ENCODE measurements at places on chromosomes 3 and 15. TPM values are rescaled to one million over a fixed set of nuclear protein-coding genes. Genes with fewer than 3 reads are reported as not detected.

ATP6V1A gene
- 48.3 TPM for total RNA-seq

GHRL gene
- total RNA-seq = 0.19 TPM

TMCO5A gene
- total RNA-seq = not detected

PRSS50 gene
- not detected for total RNA-seq

SPESP1 gene
- 1.0 TPM for total RNA-seq

AP3B2 gene
- 0.59 TPM for total RNA-seq

CLSTN2 gene
- not detected for total RNA-seq

TM6SF1 gene
- 1.5 TPM for total RNA-seq

CAND2 gene
- 2.2 TPM for total RNA-seq

PPARG gene
- total RNA-seq = 1.1 TPM

THAP10 gene
- total RNA-seq = 0.12 TPM

ABCC5 gene
- total RNA-seq = 15.8 TPM

SKOR1 gene
- total RNA-seq = 0.18 TPM

DNAJA4 gene
- 38.6 TPM for total RNA-seq

PATL2 gene
- total RNA-seq = 11.2 TPM

B3GNT5 gene
- 22.8 TPM for total RNA-seq

CD200 gene
- 30.2 TPM for total RNA-seq

DNA sequence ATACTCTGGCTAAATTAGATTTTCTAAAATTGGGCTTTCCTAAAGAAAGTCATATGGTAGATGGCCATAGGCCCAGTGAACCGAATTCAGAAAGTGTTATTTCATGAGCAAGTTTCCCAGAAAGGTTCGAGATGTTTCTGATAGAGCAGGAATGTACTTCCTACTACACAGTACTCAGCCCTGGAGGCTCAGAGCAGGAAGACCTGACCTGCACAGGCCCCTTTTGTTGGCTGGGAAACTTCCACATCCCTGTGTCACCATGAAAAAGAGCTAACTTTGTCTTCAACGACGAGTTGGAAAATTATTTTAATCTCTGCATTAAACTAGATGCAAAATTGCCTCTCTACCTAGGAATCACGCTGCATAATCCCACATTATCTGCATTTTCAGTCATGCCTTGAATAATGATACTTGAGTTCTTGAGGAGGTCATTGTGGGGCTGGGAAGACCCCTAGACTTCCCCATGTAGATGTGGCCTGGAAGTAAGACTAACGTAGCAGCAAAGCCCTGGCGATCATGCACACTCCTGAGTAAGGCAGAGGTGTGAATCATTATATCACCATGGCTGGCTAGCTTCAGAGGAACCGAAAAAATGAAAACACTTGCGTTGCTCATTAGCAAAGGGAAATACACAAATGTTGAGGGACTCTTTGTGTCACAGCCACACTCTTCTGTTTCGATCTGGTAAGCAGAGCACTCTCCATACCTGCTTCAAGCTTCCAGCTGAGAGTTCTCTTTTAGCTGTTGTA, 47.1 kb downstream of the CMTM7 start:
- H3K27me3 ChIP-seq = no peaks in the 10 kb centered on the region
- H3K4me1 ChIP-seq = peaks cover 86% of the 10 kb centered on the region
- H3K4me3 ChIP-seq = peak overlapping the region; percentile 1

GRCh38 chr3:58065700-58066167, 57.5 kb downstream of the FLNB start:
- no peaks in the 10 kb centered on the region for H3K36me3 ChIP-seq
- DNase-seq = no peak
- peaks cover 14% of the 10 kb centered on the region for H3K4me1 ChIP-seq
- H3K27ac ChIP-seq = no peak overlapping the region

GRCh38 chr3:177379045-177379444, 181.8 kb upstream of the TBL1XR1 start:
- H3K27ac ChIP-seq = no peak overlapping the region
- peaks cover 2% of the 10 kb centered on the region for H3K4me1 ChIP-seq
- no peak for DNase-seq
- no peaks in the 10 kb centered on the region for H3K36me3 ChIP-seq
- H3K4me3 ChIP-seq = no peak overlapping the region

GRCh38 chr15:95973566-95974256, 356.8 kb upstream of the NR2F2 start:
- H3K27me3 ChIP-seq = peaks cover 2% of the 10 kb centered on the region
- no peak overlapping the region for H3K4me3 ChIP-seq
- no peak for DNase-seq
- H3K27ac ChIP-seq = no peak overlapping the region

GRCh38 chr3:118544458-118544857, 490.2 kb downstream of the IGSF11 start:
- no peaks in the 10 kb centered on the region for H3K36me3 ChIP-seq
- no peak overlapping the region for H3K27ac ChIP-seq
- H3K4me3 ChIP-seq = no peak overlapping the region
- no peaks in the 10 kb centered on the region for H3K4me1 ChIP-seq

DNA sequence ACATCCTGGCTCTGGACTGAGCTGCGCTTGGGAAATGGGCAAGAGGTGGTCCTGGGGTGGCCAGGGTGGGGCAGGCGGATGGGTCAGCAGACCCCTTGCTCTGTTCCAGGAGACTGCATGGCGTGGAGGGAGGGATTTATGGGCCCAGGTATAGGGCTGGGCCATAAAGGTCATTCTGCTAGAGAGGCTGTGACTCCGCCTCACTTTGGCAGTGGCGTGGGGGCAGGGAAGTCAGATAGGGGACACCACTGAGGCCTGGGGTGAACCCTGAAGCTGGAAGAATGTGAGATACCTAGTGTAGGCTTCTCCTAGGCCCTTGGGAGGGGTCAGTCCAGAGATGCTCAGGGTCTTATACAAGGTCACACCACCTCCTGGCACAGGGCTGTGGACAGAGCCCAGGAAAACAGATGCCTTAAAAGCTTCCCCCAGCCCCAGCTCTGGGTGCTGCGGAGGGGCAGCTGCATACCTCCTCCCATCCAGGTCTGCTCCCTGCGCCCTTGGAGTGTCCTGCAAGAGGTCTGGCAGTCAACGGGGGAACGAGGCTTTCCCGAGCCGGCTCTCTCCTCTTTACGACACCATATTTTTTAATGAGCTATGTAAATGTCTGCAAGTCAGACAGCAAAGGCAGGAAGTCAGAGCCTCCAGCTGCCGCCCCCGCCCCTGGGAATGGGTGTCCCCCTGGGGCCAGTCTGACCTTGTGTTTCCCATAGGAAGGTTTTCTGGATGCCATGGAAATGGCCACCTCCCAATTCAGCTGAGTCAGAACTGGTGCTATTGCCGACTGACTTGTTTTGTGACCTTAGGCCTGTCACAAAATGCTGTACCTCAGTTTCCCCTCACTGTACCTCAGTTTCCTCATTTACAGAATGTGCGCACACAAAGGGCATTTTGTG, 26.3 kb downstream of the LINGO1 start:
- H3K4me3 ChIP-seq = no peak overlapping the region
- H3K27ac ChIP-seq = no peak overlapping the region
- no peak for DNase-seq
- H3K4me1 ChIP-seq = peaks cover 6% of the 10 kb centered on the region
- H3K27me3 ChIP-seq = peaks cover 4% of the 10 kb centered on the region

GRCh38 chr3:138724443-138724842, 110.3 kb downstream of the PIK3CB start:
- H3K27me3 ChIP-seq = no peaks in the 10 kb centered on the region
- no peak overlapping the region for H3K4me3 ChIP-seq
- H3K4me1 ChIP-seq = peaks cover 14% of the 10 kb centered on the region
- peaks cover 6% of the 10 kb centered on the region for H3K36me3 ChIP-seq
- no peak for DNase-seq

GRCh38 chr3:150721285-150722130, 17.8 kb upstream of the ERICH6 start:
- H3K27ac ChIP-seq = no peak overlapping the region
- no peak for DNase-seq
- no peaks in the 10 kb centered on the region for H3K27me3 ChIP-seq
- H3K4me1 ChIP-seq = peaks cover 29% of the 10 kb centered on the region
- no peak overlapping the region for H3K4me3 ChIP-seq

DNA sequence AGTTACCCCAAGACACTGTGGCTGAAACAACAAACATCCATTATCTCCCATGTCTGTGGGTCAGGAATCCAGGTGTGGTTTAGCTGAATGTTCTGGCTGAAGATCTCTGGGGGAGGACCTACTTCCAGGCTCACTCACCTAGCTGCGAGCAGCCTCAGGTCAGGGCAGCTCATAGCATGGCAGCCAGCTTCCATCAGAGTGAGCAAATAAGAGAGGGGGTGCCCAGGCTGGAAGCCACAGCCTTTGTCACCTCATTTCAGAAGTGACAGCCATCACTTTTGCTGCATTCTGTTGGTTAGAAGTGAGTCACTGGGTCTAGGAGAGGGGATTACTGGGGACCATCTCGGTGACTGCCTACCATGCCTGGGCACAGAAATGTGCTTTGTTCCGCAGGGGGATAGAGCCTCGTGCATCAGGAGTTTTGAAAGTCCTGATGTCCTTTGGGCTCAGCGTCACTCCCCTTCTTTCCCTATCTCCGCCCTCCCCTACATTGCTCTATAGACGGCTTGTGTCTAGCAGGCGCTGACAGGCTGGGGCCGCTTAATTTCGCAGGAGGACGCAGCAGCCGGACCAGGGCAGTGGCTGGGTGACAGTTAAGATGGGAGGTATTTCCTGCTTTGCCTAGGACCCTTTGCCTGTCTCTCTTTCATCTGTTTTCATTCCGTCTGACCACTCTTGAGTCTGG, 25.4 kb downstream of the TGM4 start:
- H3K4me3 ChIP-seq = no peak overlapping the region
- no peak overlapping the region for H3K27ac ChIP-seq
- H3K27me3 ChIP-seq = peaks cover 2% of the 10 kb centered on the region
- no peak for DNase-seq

DNA sequence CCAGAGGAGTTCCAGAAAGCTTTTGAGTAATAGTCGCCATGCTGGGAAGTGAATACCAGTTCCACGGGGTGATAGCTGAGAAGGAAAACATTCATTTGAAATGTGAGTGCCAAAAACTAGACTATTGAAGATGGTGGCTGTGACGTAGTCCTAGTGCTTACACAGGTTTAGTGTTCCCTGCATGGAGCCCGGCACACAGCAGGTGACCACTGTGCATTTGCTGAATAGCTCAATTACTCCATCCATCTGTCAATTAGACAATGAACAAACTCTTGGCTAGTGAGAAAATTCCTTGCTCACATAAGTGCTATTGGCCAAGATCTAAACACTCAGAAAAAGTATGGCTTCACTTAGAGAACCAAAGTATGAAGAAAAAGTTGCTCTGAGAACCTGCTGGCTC, 448.1 kb upstream of the WNT5A start:
- no peak overlapping the region for H3K27ac ChIP-seq
- no peak for DNase-seq
- H3K4me3 ChIP-seq = no peak overlapping the region
- no peaks in the 10 kb centered on the region for H3K4me1 ChIP-seq

- H3K4me1 ChIP-seq = no peaks in the 10 kb centered on the region
- no peak overlapping the region for H3K27ac ChIP-seq
- no peaks in the 10 kb centered on the region for H3K36me3 ChIP-seq
- no peak for DNase-seq
These were observed 26.1 kb upstream of the CHRNA7 start for GRCh38 chr15:32004249-32004648.

DNA sequence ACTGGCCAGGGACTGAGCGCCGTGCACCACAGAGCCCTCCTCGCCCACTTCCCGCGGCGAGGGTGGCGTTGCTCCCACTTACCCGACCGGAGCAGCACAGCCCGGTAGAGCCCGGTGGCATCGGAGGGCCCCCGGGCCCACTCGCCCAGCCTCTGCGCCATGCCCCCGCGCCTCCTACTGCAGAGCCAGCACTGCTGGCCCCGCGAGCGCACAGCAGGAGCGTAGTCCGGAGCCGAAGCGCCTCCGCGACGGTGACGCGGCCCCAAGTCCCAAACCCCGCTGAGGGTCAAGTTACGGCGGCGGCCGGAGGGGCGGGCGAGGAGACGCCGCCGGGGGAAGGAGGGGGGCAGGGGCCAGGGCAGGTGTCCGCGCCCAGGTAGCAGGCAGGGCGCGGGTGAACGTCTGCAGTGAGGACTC, 9.6 kb upstream of the FAM107A start:
- peaks cover 50% of the 10 kb centered on the region for H3K27me3 ChIP-seq
- peaks cover 19% of the 10 kb centered on the region for H3K4me1 ChIP-seq
- no peak overlapping the region for H3K27ac ChIP-seq
- no peak for DNase-seq

GRCh38 chr3:40306336-40306735, 3.2 kb upstream of the EIF1B start:
- no peak overlapping the region for H3K4me3 ChIP-seq
- peaks cover 11% of the 10 kb centered on the region for H3K4me1 ChIP-seq

GRCh38 chr15:71083349-71083748, 31.9 kb upstream of the THSD4 start:
- H3K4me1 ChIP-seq = no peaks in the 10 kb centered on the region
- no peak overlapping the region for H3K27ac ChIP-seq
- peaks cover 28% of the 10 kb centered on the region for H3K27me3 ChIP-seq
- no peaks in the 10 kb centered on the region for H3K36me3 ChIP-seq

GRCh38 chr3:51955893-51956770, 951 bp downstream of the GPR62 start:
- H3K4me3 ChIP-seq = no peak overlapping the region
- peaks cover 1% of the 10 kb centered on the region for H3K36me3 ChIP-seq
- peaks cover 22% of the 10 kb centered on the region for H3K27me3 ChIP-seq
- peaks cover 4% of the 10 kb centered on the region for H3K4me1 ChIP-seq

GRCh38 chr3:2090095-2090911, 8.4 kb upstream of the CNTN4 start:
- no peak overlapping the region for H3K4me3 ChIP-seq
- H3K27me3 ChIP-seq = peaks cover 9% of the 10 kb centered on the region
- H3K27ac ChIP-seq = no peak overlapping the region

DNA sequence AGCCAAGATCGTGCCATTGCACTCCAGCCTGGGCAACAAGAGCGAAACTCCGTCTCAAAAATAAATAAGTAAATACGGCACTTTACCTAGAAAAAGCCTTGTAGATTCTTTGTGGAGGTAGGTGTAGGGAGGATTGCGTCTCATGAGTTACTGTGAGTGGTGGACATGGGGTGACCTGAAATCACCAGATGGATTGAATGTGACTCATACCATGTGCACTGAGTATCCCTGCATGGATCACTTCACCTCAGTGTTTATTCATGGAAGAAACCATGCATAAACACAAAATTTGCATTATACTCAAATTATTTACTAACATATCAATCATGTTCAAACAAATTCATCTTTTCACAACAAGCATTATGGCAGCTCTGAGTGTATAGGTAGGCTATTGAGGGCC, 55.9 kb downstream of the MRPS25 start:
- no peaks in the 10 kb centered on the region for H3K27me3 ChIP-seq
- no peak overlapping the region for H3K4me3 ChIP-seq
- no peak for DNase-seq
- peaks cover 7% of the 10 kb centered on the region for H3K4me1 ChIP-seq
- peaks cover 26% of the 10 kb centered on the region for H3K36me3 ChIP-seq
- no peak overlapping the region for H3K27ac ChIP-seq

- no peak overlapping the region for H3K4me3 ChIP-seq
- no peak overlapping the region for H3K27ac ChIP-seq
- H3K27me3 ChIP-seq = no peaks in the 10 kb centered on the region
- H3K4me1 ChIP-seq = no peaks in the 10 kb centered on the region
- H3K36me3 ChIP-seq = no peaks in the 10 kb centered on the region
- no peak for DNase-seq
These were observed 12.9 kb downstream of the FBN1 start for GRCh38 chr15:48632651-48633050.
